Type B pancreatic cell (in vitro differentiated cells): ENCODE measurements at places on chromosomes 11 and 22. TPM values are rescaled to one million over a fixed set of nuclear protein-coding genes. Genes with fewer than 3 reads are reported as not detected.

The C22orf42 gene
- 2.1 and 4.6 TPM in 2 replicates for total RNA-seq

The ASCC2 gene
- 47.6 and 58.4 TPM in 2 replicates for total RNA-seq

The SNX32 gene
- total RNA-seq, result 0.76 and 4.2 TPM in 2 replicates

The B3GAT1 gene
- 3.5 and 4.8 TPM in 2 replicates for total RNA-seq

The MPST gene
- 56.6 and 71.3 TPM in 2 replicates for total RNA-seq

The PTDSS2 gene
- 33.6 and 46.9 TPM in 2 replicates for total RNA-seq

The NPAS4 gene
- 0.14 and 0.77 TPM in 2 replicates for total RNA-seq

The TAGLN gene
- 97.9 and 106 TPM in 2 replicates for total RNA-seq

The ATP5MG gene
- total RNA-seq, result 207 and 263 TPM in 2 replicates

The RAB38 gene
- 10.2 and 16.8 TPM in 2 replicates for total RNA-seq

- no peak overlapping the region for H3K4me3 ChIP-seq
- H3K36me3 ChIP-seq, result peaks cover 9% of the 10 kb centered on the region
These were observed 15.2 kb downstream of the SERPINH1 start for GRCh38 chr11:75577207-75577606.

GRCh38 chr11:36009473-36009872 is 65.6 kb downstream of the LDLRAD3 start:
- no peak for DNase-seq
- peaks cover 3% of the 10 kb centered on the region for H3K27me3 ChIP-seq
- peaks cover 10% of the 10 kb centered on the region for H3K36me3 ChIP-seq
- no peak overlapping the region for H3K4me3 ChIP-seq

- H3K27me3 ChIP-seq, result no peaks in the 10 kb centered on the region
- H3K36me3 ChIP-seq, result peaks cover 11% of the 10 kb centered on the region
- H3K4me3 ChIP-seq, result no peak overlapping the region
- DNase-seq, result no peak
These were observed 23.3 kb downstream of the LRP5 start for GRCh38 chr11:68335683-68336082.

GRCh38 chr11:9253086-9253485 is 12.1 kb downstream of the DENND5A start:
- H3K27ac ChIP-seq, result no peak overlapping the region
- H3K27me3 ChIP-seq, result no peaks in the 10 kb centered on the region
- H3K4me1 ChIP-seq, result no peaks in the 10 kb centered on the region
- H3K4me3 ChIP-seq, result no peak overlapping the region
- peaks cover 16% of the 10 kb centered on the region for H3K36me3 ChIP-seq

DNA sequence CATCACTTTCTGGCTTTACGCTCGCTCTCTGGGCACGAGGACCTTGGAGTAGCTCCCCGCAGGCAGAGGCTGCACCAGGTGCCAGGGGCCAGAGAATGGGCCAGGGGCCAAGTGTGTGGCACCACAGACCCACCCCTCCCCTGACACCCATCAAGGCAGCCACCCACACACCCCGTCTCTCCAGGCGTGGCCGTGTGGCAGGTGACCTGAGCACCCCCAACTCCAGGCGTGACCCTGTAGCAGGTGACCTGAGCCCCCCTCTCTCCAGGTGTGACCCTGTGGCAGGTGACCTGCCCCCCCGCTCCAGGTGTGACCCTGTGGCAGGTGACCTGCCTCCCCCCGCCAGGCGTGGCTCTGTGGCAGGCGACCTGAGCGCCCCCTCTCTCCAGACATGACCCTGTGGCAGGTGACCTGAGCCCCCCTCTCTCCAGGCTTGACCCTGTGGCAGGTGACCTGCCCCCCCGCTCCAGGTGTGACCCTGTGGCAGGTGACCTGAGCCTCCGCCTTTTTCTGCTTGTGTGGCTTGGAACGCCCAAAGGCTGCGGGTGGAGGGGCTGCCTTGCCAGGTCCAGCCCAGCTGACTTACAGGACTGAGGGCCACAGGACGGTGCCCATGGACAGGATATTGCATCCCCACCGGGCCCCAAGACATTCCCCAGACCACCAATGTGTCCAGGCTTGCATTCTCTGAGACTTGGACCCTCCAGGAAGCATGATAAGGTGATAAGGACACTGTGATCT is 667.2 kb downstream of the BRD1 start:
- H3K4me3 ChIP-seq, result no peak overlapping the region
- H3K36me3 ChIP-seq, result no peaks in the 10 kb centered on the region
- DNase-seq, result no peak
- no peak overlapping the region for H3K27ac ChIP-seq

GRCh38 chr11:66953081-66953833 is 4.9 kb downstream of the PC start:
- H3K4me1 ChIP-seq, result peaks cover 24% of the 10 kb centered on the region
- H3K4me3 ChIP-seq, result no peak overlapping the region
- DNase-seq, result no peak

- H3K36me3 ChIP-seq, result no peaks in the 10 kb centered on the region
- H3K4me1 ChIP-seq, result peaks cover 7% of the 10 kb centered on the region
- DNase-seq, result no peak
These were observed 1259.7 kb upstream of the RAG2 start for GRCh38 chr11:37857726-37858125.

- H3K36me3 ChIP-seq, result no peaks in the 10 kb centered on the region
- H3K27me3 ChIP-seq, result no peaks in the 10 kb centered on the region
These were observed 1.4 kb upstream of the UVRAG start for GRCh38 chr11:75813622-75814039.

DNA sequence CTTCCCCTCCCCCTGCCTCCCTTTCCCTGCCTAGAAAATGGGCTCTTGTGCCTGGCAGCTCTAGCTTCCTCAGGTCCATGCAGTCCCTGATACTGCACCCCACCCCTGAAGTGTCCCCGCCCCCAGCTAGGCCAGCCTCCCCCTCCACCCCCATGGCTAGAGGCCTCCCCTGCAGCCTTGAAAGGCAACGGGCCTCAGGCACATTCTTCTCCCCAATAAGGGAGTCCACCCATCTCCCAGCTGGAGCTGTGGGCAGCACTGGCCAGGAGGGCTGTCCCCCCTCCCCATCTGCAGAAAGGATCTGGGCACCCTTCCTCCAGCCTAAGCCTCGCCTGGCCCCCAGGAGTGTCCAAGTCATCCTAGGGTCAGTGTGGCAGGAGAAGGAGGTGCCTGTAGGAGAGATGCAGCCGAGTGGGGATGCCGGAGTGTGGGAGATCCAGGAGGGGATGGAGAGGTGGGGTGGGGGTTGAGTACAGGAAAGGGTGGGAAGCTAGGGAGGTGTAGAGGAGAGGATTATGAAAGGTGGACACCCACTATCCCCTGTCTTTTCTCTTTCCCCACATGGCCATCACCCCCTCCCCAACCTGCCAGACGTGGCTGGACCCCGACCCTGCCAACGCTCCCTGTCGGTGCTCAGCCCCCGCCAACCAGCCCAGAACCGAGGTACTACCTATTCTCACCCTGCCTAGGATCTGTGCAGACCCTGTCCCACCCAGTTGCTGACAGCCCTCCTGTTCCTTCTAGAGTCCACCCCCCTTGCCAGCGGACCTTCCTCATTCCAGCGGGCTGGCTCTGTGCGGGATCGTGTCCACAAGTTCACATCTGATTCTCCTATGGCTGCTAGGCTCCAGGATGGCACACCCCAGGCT is 9.3 kb downstream of the SMTN start:
- no peak overlapping the region for H3K4me3 ChIP-seq
- H3K27me3 ChIP-seq, result no peaks in the 10 kb centered on the region
- H3K4me1 ChIP-seq, result no peaks in the 10 kb centered on the region

- peaks cover 6% of the 10 kb centered on the region for H3K36me3 ChIP-seq
- DNase-seq, result no peak
- H3K27me3 ChIP-seq, result no peaks in the 10 kb centered on the region
- no peak overlapping the region for H3K4me3 ChIP-seq
These were observed 3.3 kb upstream of the ST3GAL4 start for GRCh38 chr11:126352163-126352562.

- H3K4me1 ChIP-seq, result peaks cover 13% of the 10 kb centered on the region
- no peak overlapping the region for H3K4me3 ChIP-seq
- DNase-seq, result no peak
- H3K27me3 ChIP-seq, result peaks cover 4% of the 10 kb centered on the region
- peak overlapping the region; percentile 25 for H3K27ac ChIP-seq
These were observed 741.4 kb downstream of the NTM start for GRCh38 chr11:132111838-132112237.

GRCh38 chr22:35726933-35727332 is 9.3 kb downstream of the APOL5 start:
- no peak overlapping the region for H3K4me3 ChIP-seq
- peaks cover 5% of the 10 kb centered on the region for H3K27me3 ChIP-seq
- no peaks in the 10 kb centered on the region for H3K36me3 ChIP-seq
- DNase-seq, result no peak
- H3K4me1 ChIP-seq, result peaks cover 4% of the 10 kb centered on the region

DNA sequence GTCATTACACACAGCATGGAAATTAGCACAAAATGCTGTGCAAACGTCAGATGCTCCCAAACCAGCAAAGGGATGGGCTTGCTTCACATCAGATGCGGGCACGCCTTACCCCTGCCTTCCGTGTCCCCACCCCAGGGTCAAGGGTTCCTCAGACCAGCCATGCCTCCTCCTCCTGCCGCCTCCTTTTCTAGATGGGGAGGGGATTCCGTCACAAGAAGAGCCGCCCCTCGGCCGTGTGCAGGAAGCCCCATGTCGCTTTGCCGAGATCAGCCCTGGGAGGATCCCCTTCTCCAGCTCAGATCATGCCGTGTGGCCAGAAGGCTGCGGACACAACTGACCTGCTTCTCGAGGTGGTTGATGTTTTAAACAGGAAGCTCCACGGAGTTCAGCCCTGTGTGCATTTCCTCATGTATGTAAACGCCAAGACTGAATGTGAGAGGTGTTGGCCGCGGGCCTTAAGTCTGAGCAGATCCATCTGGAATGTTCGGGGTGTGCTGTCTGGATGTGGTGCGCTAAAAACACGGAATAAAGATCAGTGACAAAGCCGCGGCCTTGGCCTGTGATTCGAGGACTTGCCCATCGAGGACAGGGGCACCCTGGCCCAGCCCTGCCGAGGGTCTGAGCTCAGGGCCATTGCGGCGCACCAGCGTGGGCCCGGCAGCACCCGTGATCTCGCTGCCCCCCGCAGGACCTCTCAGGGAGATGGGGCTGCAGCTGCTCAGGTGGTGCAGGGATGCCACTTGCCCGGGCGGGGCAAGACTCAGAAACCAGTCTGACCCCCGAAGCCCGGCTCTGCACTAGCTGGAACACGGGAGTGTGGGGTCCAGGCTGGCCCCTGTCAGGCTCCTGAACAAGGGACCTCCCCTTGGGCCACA is 412.9 kb downstream of the TBC1D22A start:
- peaks cover 4% of the 10 kb centered on the region for H3K36me3 ChIP-seq
- DNase-seq, result peak; percentile 64
- no peaks in the 10 kb centered on the region for H3K4me1 ChIP-seq
- H3K27me3 ChIP-seq, result no peaks in the 10 kb centered on the region
- no peak overlapping the region for H3K4me3 ChIP-seq
- no peak overlapping the region for H3K27ac ChIP-seq

GRCh38 chr11:76667856-76668255 is 2.7 kb downstream of the LRRC32 start:
- no peak for DNase-seq
- no peaks in the 10 kb centered on the region for H3K36me3 ChIP-seq
- H3K27ac ChIP-seq, result no peak overlapping the region
- peak overlapping the region; percentile 8 for H3K4me3 ChIP-seq

DNA sequence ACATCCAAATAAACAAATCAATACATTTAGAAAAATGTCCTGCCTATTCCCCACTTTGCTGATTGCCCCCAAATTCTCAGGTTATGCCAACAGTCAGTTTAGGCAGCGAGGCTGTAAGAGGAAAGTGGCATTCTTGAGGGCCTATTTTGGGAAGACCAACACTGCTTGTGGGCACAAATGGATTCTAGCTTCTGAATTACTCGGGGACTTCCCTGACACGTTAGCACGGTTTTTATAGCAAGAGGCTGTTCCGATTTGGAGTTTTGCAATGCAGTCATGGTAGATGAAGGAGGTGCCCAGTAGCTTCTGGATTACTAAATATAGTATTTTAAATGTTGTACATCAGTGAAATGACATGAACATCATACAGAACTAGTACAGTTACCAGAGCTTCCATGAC is 13.1 kb downstream of the RCN1 start:
- H3K27ac ChIP-seq, result no peak overlapping the region
- no peaks in the 10 kb centered on the region for H3K27me3 ChIP-seq
- peaks cover 42% of the 10 kb centered on the region for H3K36me3 ChIP-seq
- DNase-seq, result no peak
- H3K4me3 ChIP-seq, result no peak overlapping the region

DNA sequence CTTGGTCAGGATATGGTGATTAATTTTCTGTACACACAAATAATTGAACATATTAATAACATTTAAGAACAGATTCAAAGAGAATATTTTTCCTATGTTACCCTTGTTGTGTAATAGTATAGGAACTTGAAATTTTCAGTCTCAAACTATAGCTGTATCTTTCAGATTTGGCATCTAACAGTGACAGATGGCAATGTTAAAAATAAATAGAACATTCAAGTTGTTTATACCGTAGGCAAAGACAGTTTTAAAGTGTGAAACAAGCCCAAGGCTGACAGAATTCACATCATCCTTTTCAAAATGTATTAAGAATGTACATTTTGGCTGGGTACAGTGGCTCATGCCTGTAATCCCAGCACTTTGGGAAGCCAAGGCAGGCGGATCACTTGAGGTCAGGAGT is 92.6 kb upstream of the TP53AIP1 start:
- H3K36me3 ChIP-seq, result peaks cover 32% of the 10 kb centered on the region
- no peaks in the 10 kb centered on the region for H3K4me1 ChIP-seq
- H3K27me3 ChIP-seq, result no peaks in the 10 kb centered on the region

- H3K27ac ChIP-seq, result no peak overlapping the region
- peaks cover 35% of the 10 kb centered on the region for H3K4me1 ChIP-seq
- no peaks in the 10 kb centered on the region for H3K27me3 ChIP-seq
- DNase-seq, result no peak
- no peaks in the 10 kb centered on the region for H3K36me3 ChIP-seq
These were observed 165.0 kb downstream of the RCN1 start for GRCh38 chr11:32255841-32256240.

DNA sequence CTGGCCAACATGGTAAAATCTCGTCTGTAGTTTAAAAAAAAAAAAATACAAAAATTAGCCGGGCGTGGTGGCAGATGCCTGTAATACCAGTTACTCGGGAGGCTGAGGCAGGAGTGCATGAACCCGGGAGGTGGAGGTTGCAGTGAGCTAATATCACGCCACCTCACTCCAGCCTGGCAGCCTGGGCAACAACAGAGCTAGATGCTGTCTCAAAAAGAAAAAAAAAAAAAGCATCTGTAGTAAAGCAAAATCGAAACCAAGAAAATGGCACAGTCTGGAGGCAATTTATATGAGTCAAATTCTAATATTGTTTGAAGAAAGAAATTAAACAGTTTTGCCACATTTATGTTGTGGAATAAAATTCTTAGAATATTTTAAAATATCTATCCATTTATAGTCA is 365.0 kb upstream of the CHORDC1 start:
- no peaks in the 10 kb centered on the region for H3K27me3 ChIP-seq
- no peaks in the 10 kb centered on the region for H3K36me3 ChIP-seq
- H3K27ac ChIP-seq, result no peak overlapping the region
- DNase-seq, result no peak
- H3K4me3 ChIP-seq, result no peak overlapping the region
- H3K4me1 ChIP-seq, result no peaks in the 10 kb centered on the region
